ENCODE measurements at places on chromosomes 2 and 18. TPM values are rescaled to one million over a fixed set of nuclear protein-coding genes. Genes with fewer than 3 reads are reported as not detected.

ABCB11 gene
- total RNA-seq: not detected

DNA sequence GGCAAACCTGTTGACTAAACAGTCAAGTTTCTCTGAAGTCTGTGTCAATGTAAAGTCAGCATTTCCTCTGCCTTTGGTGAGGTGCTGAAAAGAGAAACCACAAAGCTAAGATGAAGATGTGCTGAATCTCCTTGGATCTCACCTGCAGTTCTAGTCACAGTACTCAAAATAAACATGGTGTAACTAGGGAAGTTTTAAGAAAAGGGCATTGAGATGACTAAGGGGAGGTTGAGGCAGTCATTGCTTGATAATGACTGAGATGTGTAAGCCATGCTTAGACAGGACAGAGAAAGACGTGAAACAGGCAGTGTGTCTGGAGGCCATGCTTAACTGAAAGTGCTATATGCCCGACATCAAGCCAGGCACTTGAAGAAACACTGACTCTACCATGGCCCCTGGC lies 1010.0 kb upstream of the CELF4 start:
- peak; percentile 30 for DNase-seq

GRCh38 chr18:35137632-35138031 lies 96.4 kb downstream of the MAPRE2 start:
- no peak for DNase-seq

ALPI gene
- total RNA-seq: not detected

TUBA3E gene
- total RNA-seq: not detected

DNA sequence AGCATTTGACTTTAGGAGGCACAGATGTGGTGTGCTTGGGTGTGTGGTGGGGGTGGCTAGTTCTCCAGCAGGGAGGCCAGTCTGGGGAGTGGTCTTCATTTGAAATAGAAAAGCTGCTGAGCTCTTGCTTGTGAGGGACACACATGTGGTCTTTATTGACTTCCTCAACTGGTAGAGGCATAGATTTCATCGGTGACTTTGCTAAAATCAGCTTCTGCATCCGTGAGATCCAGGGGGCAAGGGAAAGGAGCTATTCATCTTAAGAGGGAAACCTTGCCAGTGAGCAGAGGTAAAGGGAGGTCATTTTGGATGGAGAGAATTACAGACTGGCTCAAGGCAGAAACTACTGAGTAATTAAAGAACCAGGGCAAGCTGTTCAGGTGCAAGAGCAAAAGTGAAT lies 4.7 kb downstream of the MAPRE3 start:
- no peak for DNase-seq

ITPRIPL1 gene
- 32.6 TPM for total RNA-seq

DNA sequence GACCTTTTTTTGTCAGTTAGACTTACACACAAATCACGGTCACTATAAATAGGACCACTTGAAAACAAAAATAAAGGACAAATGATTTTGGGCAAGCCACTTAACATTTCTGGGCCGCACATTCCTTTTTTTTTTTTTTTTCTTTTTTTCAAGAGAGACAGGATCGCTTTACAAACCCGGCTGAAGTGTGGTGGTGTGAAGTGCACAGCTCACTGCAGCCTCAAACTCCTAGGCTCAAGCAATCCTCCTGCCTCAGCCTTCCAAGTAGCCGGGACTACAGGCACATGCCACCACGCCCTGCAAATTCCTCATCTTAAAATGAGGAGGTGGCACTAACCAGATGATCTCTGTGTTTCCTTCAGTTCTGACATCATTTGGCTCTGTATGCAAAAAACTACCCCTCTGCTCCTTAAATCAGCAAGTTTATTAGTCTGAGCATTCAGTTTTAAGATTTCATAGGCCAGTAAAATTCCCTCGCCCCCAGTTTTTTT lies 28.3 kb upstream of the MRO start:
- DNase-seq: no peak

DNA sequence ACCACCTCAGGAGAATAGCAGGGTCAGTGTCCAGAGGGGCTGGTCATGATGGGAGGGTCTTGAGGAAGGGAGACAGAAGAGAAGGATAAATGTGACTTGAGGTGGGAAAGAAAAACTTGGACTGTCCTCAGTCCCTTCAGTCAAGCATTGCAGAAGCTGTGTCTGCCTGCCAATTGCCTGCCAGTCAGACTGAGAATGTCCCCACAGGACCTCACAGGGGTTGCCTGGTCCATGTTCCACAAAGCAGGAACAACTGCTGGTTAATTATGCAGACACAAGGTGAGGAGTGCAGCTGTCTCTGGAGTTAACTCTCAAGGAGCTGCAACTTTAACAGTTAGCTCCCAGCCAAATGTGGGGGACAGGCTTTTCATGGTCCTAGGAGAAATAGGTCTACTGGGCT lies 75.7 kb downstream of the TRIM43 start:
- DNase-seq: no peak

- no peak for DNase-seq
Measured at GRCh38 chr2:223936862-223937326, 8.2 kb downstream of the WDFY1 start.

IGFBP5 gene
- total RNA-seq: not detected

GRCh38 chr2:108633409-108633808 lies 85.9 kb upstream of the RANBP2 start:
- no peak for DNase-seq

GRCh38 chr2:30504731-30505130 lies 57.7 kb downstream of the LCLAT1 start:
- no peak for DNase-seq

- DNase-seq: no peak
Measured at GRCh38 chr18:47737198-47737830, 193.1 kb downstream of the SMAD2 start.

- DNase-seq: no peak
Measured at GRCh38 chr2:160731856-160732255, 238.2 kb upstream of the RBMS1 start.

GRCh38 chr2:19312949-19313348 lies 45.5 kb downstream of the OSR1 start:
- no peak for DNase-seq

- DNase-seq: no peak
Measured at GRCh38 chr2:38591152-38591551, 11.6 kb downstream of the HNRNPLL start.

MC2R gene
- total RNA-seq: not detected

DNA sequence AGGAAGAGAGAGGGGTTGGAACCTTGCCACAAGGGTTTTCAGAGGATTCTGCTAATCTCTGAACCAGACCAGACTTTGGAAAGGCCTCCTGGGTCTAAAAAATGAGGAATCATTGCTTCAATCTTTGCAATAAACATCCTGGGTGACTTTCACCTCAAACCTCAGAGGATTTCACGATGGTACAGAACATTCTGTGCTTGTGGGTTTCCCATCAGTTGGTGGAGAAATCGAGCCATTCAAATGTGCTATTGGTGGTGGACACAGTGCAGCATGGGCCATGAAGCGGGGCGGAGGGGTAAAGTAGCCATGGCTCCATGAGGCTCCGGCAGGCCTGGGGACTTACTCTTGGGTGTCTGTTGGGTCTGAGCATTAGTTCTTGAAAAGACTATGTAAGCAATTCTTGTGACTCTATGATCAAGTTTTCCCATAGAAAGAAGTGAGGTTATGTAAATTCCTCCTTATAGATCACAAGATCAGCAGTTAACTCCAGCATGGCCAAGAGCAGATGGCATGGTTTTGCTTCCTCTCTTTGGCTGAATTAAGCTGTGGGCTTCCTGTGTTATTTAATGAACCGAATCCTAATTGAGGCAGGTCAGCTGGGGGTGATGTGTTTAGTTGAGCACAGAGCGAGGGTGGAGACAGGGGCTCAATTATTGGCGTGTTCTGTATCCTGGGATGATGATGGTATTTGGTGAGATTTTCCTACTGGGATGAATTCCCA lies 1.9 kb upstream of the IL1R2 start:
- DNase-seq: no peak

REG1B gene
- total RNA-seq: not detected

DNA sequence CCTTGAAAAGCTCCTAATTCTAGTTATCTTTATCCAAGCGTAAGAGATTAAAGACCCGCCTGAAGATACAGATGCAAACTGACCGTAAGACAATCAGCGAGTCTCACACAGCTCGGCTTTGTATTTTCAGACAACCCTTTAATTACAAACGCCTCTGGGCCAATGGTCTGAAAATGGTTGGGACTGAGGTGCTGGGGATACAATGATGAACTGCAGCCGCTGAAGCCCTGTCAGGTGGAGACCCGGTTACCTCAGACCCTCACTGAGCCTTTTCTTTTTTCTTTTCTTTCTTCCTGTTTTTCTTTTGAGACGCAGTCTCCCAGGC lies 715 bp upstream of the CFAP36 start:
- no peak for DNase-seq

GRCh38 chr2:128696421-128696820 lies 377.8 kb upstream of the HS6ST1 start:
- DNase-seq: no peak

- no peak for DNase-seq
Measured at GRCh38 chr2:57429831-57430230, 616.8 kb upstream of the VRK2 start.

DQX1 gene
- 0.50 TPM for total RNA-seq

DNA sequence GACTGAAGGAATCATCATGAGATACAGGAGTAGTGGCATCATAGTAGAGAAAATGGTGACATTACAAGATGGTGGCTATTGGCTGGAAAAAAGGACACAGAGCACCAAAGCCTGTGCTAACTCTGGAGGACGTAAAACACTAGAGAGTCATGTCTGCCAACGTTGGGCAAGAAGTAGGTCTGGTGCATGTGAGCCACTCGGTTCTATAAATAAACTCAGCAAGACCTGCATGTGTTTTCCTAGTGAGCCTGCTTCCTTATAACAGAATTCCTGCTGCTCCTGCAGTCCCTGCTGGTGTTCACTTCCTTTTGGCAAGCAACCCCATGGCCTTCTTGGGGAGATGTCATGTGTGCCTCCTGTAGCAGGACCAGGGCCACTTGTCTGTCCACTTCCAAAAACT lies 325.2 kb downstream of the OSR1 start:
- no peak for DNase-seq

- DNase-seq: no peak
Measured at GRCh38 chr2:4528773-4529172, 825.4 kb downstream of the DCDC2C start.

GRCh38 chr2:235330775-235331451 lies 162.9 kb upstream of the AGAP1 start:
- DNase-seq: no peak

GRCh38 chr2:135225781-135226180 lies 173.7 kb downstream of the RAB3GAP1 start:
- no peak for DNase-seq

IL1F10 gene
- not detected for total RNA-seq

GRCh38 chr18:70693246-70693645 lies 404.4 kb downstream of the SOCS6 start:
- no peak for DNase-seq

DNA sequence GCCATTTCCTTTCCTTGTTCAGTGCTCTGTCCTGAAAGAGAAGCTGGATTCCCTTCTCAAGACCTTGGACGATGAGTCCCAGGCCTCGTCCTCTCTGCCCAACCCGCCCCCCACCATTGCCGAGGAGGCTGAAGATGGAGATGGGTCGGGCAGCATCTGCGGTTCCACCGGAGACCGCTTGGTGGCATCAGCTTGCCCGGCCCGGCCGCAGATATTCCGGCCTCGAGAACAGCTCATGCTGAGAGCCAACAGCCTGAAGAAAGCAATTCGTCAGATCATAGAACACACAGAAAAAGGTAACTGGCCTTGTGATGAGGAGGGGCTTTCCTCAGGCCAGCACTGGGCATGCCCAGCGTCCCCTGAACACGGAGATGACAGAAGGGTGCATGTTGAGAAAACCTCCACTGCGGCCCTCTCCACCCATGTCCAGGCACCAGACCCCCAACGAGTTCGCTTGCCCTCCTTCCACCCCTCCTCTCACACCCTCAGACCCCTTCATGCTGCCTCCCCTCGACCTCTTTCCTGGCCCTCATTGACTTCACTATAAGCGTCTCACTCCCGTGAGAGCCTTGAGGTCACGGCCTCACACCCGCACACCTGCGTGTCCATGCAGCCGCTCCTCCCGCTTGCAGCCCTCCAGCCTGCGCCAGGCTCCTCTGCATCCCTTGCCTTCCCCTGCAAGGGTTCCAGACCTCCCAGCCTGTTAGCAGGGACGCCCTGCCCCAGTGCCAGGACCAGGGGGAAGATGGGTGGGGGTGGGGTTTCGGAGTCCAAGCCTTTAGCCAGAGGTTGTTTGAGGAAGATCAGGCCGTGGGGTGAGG lies 95.0 kb downstream of the DGKD start:
- DNase-seq: no peak

CAMKMT gene
- 14.1 TPM for total RNA-seq

DNA sequence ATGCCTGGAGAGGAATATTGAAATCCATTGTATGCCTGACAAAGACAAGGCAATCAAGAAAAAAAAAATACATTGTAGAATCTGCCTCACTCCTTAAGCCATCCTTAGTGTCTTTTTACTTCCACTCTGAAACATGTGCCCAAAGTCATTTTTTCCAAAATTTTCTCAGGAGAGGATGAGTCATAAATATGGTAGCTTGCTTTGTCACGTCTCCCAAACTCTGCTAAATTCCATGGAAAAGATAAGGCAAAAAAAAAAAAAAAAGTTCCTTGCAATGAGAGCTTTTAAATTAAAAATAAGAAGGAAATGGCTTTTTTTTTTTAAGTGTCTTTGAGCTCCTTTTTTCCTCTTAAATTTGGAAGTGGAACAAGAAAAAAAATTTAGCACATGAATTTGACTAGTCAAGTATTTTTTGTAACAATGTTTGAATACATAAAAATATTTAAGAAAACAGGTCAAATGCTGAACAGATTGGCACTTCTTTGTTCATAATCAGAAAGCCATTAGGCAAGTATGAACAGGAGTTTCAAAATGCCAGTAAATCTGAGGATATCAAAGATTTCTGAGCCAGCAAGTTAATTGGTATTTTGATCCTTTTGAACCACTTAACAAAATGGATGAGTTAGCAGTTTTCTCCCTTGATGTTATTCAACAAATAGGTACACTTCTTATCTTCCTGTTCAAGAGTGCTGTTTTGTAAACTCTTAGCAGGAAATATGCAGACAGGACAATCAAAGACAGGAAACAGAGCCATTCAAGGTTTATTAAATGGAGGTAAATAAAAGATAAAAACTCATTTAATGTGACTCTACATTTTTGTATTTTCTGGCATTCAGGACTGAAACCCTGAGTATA lies 247.3 kb upstream of the SP5 start:
- no peak for DNase-seq

APCDD1 gene
- not detected for total RNA-seq

DNA sequence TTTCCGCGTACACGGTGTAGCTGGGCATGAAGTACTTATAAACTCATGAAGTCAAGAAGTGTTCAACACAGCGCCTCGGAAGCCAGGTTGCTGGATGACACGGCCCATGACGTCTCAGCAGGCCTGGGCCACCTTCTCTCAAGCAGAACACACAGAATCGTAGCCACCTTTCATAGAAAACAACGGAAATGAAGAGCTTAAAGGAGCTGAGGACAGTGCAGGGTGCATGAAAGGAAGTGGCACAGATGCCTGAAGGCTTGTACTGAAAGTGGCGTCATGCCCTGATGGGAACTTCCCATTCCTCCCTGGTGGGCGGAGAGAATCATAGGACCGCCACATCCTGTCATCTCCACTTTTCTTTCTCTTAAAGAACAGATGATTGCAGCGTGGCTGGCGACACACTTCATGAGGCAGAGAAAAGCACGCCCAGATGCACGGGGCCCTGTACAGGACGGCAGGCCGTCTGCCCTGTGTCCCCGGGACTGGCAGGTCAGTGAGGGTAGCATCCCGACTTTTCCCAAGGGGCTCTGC lies 31.1 kb downstream of the HDAC4 start:
- peak; percentile 92 for DNase-seq

GPN1 gene
- total RNA-seq: 41.2 TPM

HMSD gene
- 1.6 TPM for total RNA-seq

PPP1R7 gene
- 82.9 TPM for total RNA-seq

TDRD15 gene
- not detected for total RNA-seq

PSTPIP2 gene
- total RNA-seq: 17.8 TPM

- DNase-seq: peak; percentile 6
Measured at GRCh38 chr18:73908323-73908722, 239.3 kb downstream of the FBXO15 start.
